Thoracic aorta (tissue), 2 donors: ENCODE measurements at places on chromosomes 4 and X.
A peak's percentile ranks its signal among the peaks of the same experiment; 100 is the strongest.

DNA sequence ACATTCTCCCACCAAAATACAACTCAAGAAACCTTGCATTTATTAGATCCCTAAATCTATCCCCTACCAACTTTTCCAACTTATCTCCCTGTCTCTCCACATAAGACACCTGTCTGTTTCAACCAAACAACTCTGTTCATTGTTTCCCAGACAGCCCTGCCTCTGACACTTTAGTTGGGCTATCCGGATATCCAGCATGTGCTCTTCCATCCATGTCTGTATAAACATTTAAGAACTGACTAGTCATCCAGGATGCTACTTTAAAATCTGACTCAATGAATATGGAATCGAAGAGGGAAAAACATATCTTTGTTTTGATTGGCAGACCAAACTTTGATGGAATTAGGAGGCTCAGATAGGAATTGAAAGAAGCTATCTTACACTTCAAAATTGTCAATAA lies 143.2 kb upstream of the DCAF8L1 start:
- no peak for DNase-seq

DNA sequence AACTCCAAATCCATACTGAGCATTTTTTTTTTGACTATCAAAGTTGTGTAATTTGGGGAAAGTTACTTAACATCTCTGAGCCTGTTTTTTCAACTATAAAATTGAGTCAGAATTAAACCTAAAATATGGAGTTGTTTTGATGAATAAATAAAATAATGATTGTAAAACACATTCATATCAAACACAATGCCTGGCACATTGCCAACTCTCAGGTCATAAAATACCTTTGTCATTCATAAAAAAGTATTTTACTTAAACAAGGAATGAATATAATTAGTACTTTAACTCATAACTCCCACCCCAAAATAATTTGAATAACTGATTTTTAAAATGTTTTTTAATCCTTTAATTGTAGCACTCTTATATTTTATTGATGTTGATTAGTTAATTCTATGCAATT lies 3.8 kb upstream of the GPR174 start:
- DNase-seq, result no peak

DNA sequence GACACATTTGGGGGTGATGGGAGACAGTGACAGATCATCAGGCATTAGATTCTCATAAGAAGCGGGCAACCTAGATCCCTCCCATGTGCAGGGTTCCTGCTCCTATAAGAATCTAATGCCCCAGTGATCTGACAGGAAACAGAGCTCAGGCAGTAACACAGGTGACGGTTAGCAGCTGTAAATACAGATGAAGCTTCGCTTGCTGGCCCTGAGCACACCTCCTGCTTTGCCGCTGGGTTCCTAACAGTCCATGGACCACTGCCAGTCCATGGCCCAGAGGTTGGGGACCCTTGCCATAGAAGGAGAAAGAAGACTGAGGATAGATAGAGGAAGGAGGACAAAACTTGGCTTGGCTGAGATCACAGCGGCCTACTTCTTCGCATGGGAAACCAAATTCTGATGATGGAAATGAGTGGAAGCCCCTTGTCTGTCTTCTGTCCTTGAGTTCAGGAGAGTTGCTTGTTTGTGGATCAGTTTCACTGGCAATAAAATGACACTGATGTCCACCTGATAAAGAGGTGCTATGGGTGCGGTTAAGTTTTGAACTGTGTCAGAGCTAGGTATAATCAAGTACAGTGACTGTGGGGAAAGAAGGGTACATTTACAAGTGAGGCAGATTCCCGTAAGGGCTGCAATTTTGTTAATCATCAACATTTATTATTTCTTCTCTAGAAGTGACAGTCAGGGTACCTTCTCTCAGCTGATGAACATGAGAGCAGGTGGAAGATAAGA lies 1.7 kb upstream of the TIFA start:
- no peak for DNase-seq

DNA sequence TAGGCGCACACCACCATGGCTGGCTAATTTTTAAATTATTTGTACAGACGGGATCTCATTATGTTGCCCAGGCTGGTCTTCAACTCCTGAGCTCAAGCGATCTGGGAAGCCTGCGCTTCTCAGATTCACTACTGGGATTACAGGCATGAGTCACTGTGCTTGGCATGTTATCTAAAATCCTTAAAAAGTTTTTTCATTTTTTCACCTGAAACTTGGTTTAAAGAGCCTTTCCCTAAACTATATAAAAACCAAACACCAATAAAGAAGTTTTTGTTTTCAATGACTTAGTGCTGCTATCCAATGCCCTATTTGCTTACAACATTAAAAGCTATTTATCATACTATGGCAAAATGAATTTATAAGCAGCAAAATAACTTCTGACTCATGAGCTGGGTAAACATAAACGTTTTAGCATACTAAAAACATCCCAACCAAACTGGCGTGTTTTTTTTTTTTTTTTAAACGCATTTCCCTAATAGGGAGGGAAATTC lies 127.8 kb downstream of the UBE2K start:
- no peak for DNase-seq

DNA sequence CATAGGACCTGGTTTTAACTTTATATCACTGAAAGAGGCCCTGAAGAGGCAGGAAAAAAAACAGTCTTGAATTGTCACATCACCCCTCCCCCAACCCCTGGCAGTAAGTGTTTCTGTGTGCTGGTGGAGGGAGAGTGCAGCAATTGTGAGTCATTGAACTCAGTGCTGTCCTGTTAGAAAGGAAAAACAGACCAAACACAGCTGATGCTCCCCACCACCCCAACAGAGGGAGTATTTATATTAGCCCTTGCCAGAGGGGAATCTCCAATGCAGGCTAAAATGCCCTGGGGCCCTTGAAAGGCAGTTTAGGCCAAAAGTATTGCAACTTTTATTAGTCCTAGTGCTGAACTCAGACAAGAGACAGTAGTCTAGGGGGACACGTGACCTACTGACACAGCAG lies 197.8 kb upstream of the AGTR2 start:
- no peak for DNase-seq

GRCh38 chr4:188695261-188695660 lies 556.0 kb downstream of the TRIML1 start:
- DNase-seq, result no peak

DNA sequence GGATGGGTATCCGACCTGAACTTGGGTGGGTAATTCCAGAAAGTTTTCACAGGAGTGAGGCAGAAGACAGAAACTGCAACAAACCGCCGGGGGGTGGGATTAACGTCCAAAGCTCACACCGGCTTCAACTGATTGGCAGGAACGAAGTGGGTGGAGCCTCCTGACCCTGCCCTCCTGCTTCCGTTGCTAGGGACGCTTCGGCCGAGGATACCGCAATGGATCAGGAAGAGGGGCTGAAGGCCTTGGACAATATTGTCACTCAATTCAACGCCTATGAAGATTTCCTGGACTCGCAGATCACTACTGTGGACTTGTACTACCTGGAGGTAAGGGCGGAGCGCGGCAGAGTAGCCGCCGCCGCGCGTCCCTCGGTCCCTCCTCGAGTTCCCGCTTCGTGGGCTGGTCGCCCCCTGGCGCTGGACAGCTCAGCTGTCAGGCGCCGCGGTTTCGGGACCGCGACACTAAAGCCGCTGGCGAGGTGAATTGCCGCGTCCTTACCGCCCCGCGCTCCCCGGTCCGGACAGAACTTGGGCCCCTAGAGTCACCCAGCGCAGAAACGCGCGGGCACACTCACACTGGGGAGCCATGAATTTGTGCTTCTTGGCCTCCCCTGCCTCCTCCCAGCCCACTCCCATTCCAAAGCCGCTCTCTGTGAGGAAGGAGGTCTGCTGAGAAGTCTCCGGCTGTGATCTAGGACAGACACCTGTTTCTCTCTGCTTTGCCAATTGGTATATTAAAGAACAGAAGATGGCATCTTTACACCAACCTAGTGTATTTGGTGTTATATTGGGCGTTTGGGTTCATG lies at the start of gene CFAP299:
Gene CFAP299 (plus strand): TSS at position 177 of the 805 bp plus-strand sequence.
- DNase-seq, result peak; percentile 35

DNA sequence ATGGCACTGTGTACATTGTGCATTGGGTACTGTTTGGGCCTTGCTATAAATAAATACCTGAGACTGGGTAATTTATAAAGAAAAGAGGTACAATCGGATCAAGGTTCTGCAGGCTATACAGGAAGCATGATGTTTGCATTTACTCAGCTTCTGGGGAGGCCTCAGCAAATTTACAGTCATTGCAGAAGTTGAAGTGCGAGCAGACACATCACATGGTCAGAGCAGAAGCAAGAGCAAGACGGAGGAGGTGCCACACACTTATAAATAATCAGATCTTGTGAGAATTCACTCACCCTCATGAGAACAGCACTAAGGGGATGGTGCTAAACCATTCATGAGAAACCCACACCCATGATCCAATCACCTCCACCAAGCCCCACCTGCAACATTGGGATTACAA lies 505.0 kb downstream of the ARAP2 start:
- DNase-seq, result no peak

DNA sequence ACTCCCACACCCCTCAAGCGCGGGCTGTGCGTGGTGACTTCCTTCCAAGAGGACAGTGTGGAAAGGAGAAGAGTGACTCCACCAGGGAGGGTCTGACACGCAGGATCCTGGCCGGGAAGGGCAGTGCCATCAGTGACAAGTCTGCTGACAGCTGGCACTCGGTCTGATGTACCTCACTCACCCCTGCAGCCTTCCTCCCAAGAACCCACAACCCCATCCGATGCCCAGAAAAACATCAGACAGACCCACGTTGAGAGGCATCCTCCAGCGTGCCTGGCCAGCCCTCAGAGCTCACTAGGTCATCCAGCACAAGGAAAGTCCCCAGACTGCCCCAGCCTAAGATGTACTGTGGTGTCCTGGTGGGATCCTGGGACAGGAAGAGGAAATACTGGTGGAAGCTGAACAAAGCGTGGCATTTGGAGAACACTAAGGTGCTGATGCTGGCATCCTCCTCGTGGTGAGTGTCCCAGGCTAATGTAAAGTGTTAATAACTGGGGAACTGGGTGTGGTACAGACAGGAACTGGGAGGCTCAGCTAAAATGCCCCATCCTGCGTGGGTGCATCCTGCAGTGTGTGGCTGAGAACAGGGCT lies 200.0 kb upstream of the PSAPL1 start:
- no peak for DNase-seq

GRCh38 chrX:152893980-152894610 lies 3.8 kb upstream of the ZNF185 start:
- no peak for DNase-seq

DNA sequence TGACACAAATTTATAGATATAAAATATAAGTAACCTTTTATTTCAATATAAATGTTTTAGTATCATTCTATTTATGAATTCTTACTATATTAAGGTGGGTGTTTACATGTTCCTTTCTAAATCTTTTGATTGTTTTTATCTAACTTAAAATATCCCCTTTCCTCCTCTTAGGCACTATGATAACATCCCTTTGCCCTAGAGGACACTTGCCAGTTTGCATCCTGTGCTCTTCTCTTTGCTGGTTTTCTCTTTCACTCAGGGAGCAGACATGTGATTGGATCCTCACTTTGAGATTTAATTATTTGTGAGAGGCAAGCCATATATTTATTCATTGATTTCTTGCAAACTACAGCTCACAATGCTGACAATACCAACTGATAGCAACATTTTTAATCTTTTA lies 16.2 kb downstream of the LRIT3 start:
- no peak for DNase-seq

DNA sequence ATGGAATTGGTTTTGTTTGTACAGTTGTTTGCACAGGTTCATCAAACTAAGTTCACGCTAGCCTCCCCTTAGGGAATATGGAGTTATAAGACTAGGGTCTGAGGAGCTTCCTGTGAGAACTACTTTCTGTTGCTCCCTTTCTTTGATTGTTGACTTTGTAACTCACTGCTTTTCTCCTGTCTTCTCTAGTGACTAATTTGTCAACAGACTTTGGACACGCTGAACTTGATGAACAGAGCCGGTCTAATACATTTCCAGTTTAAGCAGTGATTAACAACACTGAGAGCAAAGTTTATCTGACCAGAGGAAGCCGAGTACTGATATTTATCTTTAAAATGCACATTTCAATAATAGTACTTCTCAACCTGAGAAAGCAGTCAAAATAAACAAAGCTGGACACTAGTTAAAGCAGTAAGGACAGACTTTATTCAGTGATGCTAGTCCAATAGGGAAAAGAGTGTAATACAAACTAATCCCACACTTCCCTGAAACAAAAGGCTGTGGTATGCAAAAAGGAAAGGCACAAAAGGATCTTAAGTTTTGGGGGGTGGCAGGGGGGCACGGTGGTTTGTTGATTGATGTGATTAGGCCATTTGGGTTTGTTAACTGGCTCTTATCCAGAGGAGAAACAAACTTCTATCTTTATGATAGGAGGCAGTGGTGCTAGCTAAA lies 2.7 kb upstream of the NUDT9 start:
- no peak for DNase-seq

GRCh38 chr4:22508376-22508775 lies 7.5 kb downstream of the ADGRA3 start:
- DNase-seq, result no peak

DNA sequence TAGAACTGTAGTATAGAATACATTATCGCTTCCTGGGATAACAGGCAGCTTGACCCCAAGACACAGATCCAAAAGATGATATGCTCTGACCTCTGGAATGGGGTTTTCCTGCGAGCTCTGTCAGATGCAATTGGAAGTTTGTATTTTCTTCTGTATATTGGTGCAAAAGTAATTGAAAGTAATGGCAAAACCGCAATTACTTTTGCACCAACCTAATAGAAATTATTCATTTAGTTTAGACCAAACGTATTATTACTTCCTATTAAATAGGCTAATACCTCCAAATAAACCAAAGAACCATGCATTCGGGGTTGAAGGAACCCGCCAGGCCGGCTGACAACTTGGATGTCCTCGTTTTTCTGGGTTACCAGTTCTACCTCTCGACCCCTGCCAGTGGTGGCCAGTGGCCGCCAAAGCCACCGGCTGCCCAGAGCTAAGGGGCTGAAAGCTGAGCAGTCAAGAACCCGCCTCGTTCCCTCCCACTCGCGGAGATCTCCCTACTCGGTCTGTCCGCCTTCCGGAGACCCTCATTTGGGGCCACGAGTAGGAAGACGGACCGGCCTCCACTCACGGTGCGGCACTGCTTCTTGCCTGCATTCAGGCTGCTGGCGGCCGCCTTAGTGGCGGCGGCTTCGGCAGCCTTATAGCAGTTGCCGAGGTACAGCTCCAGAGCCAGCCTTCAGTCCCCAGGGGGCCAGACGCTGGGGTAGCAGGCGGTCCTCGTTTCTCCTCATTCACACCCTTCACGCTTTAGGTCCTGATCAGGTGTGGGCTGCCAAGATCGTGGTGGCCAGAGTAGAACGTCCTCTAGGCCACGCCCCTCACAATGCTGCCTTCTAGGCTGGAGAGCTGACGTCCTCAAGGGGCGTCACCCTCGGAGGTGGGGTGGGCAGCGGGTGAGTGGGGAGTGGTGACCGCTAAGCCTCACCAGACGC lies 121.9 kb downstream of the RBMX2 start:
- DNase-seq, result peak; percentile 3

- DNase-seq, result no peak
Measured at GRCh38 chrX:148228521-148228920, 247.4 kb downstream of the FMR1NB start.

- DNase-seq, result no peak
Measured at GRCh38 chr4:28913466-28913865, 1806.7 kb upstream of the PCDH7 start.

DNA sequence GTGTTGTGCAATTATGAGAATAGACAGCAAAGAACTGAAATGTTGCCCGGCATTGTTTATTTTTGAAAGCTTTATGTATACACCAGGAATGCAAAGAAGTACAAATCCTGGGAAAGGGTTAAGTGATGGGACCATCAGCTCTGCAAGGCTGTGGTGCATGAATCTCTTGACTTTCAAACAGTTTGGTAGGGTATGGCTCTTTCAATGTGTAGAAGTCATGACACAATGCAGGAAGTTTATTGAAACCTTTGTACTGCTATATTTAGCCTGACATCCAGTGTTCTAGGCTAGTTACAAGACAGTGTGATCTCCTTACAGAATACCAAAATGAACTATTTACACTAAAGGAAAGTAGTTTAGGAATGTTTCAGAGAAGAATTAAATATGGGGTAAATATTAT lies 206.8 kb upstream of the HAND2 start:
- DNase-seq, result no peak
